AG09309 (cell line): ENCODE measurements at places on chromosomes 4 and X.
A peak's percentile ranks its signal among the peaks of the same experiment; 100 is the strongest.

- DNase-seq = no peak
Observed at GRCh38 chr4:183797011-183797444, 108.1 kb upstream of the STOX2 start.

DNA sequence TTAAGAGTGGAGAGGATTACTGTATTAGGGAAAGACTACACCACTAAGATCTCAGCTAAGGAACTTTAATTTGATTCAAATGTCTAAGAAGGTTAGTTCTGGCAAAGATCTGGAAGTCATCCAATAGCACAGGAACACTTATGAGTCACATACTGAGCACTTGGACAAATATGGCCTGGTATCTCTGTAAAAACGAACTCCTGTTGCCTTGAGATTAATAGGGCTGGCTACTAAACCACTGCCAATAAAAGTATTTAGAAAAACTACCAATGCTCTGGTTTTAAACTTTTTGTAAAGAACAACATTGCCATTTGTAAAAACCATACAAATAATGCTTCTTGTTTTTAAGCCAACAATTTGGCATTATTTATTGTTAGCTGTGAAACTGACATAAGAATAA lies 70.5 kb downstream of the SEC24D start:
- peak; percentile 99 for DNase-seq

GRCh38 chr4:82293304-82293703 lies 80.5 kb downstream of the HNRNPD start:
- DNase-seq = no peak

DNA sequence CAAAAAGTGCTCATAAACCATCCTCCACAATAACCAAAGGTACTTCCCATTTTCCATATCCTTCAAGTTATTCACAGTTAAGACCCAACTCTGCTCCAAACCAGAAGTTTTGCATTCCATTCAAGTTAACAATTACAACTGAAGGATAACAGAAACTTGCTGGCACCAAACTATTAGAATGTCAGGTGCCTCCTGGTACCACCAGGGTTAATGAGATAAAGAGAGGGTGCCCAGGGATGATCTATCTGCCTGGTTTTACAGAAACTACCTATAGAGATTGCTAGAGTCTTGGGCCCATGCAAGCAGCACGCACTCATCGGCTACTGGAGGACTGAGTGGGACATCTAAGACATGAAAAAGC lies 114.6 kb downstream of the RBM47 start:
- no peak for DNase-seq

DNA sequence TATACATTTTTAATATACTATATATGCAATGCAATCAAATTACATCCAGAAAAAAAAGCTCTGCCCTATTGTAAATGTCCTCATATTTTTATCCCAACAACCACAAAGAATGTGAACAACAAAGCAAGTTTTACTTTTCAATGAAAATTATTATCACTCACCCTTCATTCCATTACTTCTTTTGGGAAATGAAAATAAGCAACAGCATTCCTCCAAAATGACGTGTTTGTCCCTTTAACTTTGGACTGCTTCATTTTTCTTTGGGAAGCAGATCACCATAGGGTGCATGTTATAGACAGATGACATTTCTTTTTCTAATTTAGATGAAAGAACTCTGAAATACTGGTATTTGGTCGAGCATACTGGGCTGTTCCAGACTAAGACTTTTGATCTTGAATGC lies 667.1 kb upstream of the BOD1L1 start:
- no peak for DNase-seq

GRCh38 chr4:129278868-129279267 lies 182.9 kb downstream of the C4orf33 start:
- DNase-seq = no peak

GRCh38 chrX:41322821-41323603 lies 10.9 kb upstream of the DDX3X start:
- no peak for DNase-seq

GRCh38 chr4:30828264-30828926 lies 108.2 kb downstream of the PCDH7 start:
- DNase-seq = peak; percentile 44

DNA sequence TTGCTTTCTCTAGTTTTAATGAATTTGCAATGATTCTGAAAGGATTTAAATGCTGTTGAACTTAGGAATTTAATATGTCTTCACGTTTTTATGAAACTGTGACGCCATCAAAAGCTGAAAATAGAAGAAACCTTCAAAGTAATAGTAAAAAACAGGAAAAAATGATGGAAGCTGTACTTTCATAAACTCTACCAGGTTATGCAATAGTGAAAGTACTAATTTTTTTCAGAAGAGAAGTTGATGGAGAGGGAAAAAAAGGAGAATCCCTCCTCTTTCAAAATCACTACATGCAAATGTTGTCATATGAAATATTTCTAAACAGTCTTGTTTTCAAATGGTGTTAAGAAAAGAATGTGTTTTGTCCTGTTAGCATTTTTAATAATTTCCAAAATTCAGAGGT lies 73.6 kb downstream of the ZNF330 start:
- DNase-seq = no peak
